ENCODE measurements at places on chromosomes 4 and X.
A peak's percentile ranks its signal among the peaks of the same experiment; 100 is the strongest.

GRCh38 chr4:53614591-53614990 is 23.3 kb upstream of the LNX1 start:
- H3K27ac ChIP-seq, result no peak overlapping the region
- DNase-seq, result no peak
- no peaks in the 10 kb centered on the region for H3K4me1 ChIP-seq
- H3K27me3 ChIP-seq, result no peaks in the 10 kb centered on the region
- no peaks in the 10 kb centered on the region for H3K36me3 ChIP-seq

- no peaks in the 10 kb centered on the region for H3K4me1 ChIP-seq
- H3K4me3 ChIP-seq, result no peak overlapping the region
- H3K27ac ChIP-seq, result no peak overlapping the region
- DNase-seq, result no peak
Measured at GRCh38 chr4:40234519-40235039, 37.7 kb downstream of the RHOH start.

GRCh38 chrX:56803850-56804681 is 75.0 kb downstream of the NBDY start:
- H3K4me3 ChIP-seq, result no peak overlapping the region
- H3K27ac ChIP-seq, result no peak overlapping the region
- H3K27me3 ChIP-seq, result no peaks in the 10 kb centered on the region
- no peaks in the 10 kb centered on the region for H3K4me1 ChIP-seq
- no peaks in the 10 kb centered on the region for H3K36me3 ChIP-seq

GRCh38 chrX:85243155-85243554 is 424 bp downstream of the SATL1 start:
- peaks cover 18% of the 10 kb centered on the region for H3K27me3 ChIP-seq
- H3K4me1 ChIP-seq, result no peaks in the 10 kb centered on the region
- no peaks in the 10 kb centered on the region for H3K36me3 ChIP-seq
- H3K4me3 ChIP-seq, result no peak overlapping the region
- no peak for DNase-seq
- no peak overlapping the region for H3K27ac ChIP-seq

DNA sequence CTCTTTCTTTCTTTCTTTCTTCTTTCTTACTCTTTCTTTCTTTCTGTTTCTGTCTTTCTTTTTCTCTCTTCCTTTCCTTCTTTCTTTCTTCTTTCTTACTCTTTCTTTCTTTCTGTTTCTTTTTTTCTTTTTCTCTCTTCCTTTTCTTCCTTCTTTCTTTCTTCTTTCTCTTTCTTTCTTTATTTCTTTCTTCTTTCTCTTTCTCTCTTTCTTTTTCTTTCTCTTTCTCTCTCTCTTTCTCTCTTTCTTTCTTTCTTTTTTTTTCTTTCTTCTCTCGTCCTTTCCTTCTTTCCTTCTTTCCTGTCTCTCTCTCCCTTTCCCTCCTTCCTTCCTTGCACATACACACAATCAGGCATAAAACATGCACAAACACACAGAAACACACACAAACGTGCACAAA is 79.3 kb upstream of the SHOX start:
- H3K36me3 ChIP-seq, result no peaks in the 10 kb centered on the region
- no peaks in the 10 kb centered on the region for H3K27me3 ChIP-seq
- no peak overlapping the region for H3K4me3 ChIP-seq
- no peaks in the 10 kb centered on the region for H3K4me1 ChIP-seq
- no peak for DNase-seq
- H3K27ac ChIP-seq, result no peak overlapping the region

DNA sequence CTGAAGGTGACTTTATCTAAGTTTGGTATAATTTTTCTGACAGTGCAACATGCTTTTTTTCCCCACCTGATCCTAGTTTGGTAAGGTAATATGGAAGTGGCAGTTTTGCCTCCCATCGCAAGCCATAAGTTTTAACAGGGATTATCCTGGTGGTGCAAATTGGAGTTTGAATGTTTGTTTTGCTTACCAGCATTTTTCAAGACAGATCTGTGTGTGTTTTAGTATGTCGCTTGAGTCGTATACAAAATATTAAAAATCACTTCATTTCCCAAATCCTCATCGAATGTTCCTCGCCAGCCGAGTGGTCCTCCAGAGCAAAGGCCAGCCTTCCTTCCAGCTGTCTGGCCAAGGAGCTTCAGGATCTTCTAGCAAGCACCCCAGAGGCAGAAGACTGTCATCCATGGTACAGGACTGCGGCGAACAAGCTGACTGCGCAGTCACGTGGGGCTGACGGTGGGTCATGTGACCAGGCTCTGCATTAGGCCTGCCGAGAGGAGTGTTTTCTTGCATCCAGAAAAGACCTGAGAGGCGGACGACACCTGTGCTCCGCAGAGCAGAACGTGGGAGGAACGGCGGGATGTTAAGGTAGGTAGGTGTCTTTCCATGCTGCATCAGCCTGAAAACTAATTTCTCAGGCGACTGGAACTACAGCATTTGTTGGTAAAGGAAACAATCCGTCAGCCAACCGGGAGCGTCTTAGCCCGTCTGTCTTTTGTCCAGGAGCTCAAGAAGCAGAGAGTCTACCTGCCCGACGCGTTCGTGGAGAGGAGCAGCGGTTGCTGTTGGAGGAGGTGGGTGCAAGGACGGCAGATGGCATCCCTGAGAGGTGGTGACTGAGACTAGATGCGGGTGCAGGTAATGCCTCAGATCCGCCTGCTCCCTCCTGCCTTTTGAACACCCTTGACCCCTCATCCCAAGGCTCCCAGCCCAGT is at the start of gene GPRASP3:
Gene GPRASP3 (plus strand): TSS at position 507 of the 932 bp plus-strand sequence. CDS start 28,253 bp downstream, outside the sequence.
- no peak within 1 kb of the TSS for H3K27ac ChIP-seq
- no peaks in the 10 kb centered on the region for H3K27me3 ChIP-seq
- H3K36me3 ChIP-seq, result no peaks in the 10 kb centered on the region
- H3K4me3 ChIP-seq, result peak within 1 kb of the TSS; percentile 29
- H3K4me1 ChIP-seq, result no peaks in the 10 kb centered on the region
- no peak for DNase-seq

DNA sequence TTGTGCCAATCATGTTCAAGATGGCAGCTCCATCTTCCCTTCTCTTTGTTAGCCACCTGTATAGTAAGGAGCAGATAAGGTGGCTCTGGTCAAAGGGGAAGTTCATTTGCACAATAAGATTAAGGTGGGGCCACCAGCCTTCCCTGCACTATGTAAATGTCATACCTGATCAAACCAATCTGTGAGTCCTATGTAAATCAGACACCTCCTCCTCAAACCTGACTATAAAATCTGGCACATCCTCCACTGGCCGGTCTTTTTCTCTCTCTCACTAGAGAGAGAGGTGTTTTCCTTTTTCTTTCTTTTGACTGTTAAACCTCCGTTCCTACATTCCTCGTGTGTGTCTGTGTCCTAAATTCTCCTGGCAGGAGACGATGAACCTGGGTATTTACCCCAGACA is 572.5 kb upstream of the AADAT start:
- H3K27ac ChIP-seq, result no peak overlapping the region
- no peaks in the 10 kb centered on the region for H3K36me3 ChIP-seq
- H3K4me1 ChIP-seq, result no peaks in the 10 kb centered on the region
- DNase-seq, result no peak
- no peaks in the 10 kb centered on the region for H3K27me3 ChIP-seq

- H3K4me1 ChIP-seq, result no peaks in the 10 kb centered on the region
- H3K27ac ChIP-seq, result no peak overlapping the region
- no peaks in the 10 kb centered on the region for H3K36me3 ChIP-seq
- no peaks in the 10 kb centered on the region for H3K27me3 ChIP-seq
- no peak overlapping the region for H3K4me3 ChIP-seq
Measured at GRCh38 chr4:169996379-169997240, 29.6 kb downstream of the MFAP3L start.

DNA sequence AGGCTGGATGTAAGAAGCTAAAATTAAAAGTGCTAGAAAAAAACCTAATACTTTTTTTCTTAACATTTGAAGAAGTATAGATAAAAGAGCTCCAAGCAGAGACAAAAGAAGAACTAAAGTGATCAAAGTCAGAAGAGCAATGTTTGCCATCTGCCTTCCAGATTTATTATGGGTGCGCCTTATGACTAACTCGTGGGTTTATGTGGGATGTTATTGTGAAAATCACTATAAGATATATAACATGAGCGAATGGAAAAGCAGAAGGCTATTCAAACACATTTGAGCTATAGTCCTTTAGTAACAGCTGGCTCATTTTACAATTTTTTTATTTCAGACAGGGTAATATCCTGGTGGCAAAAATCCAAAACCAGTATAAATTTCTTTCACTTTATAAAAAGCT is 1040.7 kb downstream of the RAPGEF2 start:
- no peak overlapping the region for H3K4me3 ChIP-seq
- H3K4me1 ChIP-seq, result peaks cover 3% of the 10 kb centered on the region
- H3K36me3 ChIP-seq, result no peaks in the 10 kb centered on the region
- DNase-seq, result no peak
- H3K27me3 ChIP-seq, result no peaks in the 10 kb centered on the region

DNA sequence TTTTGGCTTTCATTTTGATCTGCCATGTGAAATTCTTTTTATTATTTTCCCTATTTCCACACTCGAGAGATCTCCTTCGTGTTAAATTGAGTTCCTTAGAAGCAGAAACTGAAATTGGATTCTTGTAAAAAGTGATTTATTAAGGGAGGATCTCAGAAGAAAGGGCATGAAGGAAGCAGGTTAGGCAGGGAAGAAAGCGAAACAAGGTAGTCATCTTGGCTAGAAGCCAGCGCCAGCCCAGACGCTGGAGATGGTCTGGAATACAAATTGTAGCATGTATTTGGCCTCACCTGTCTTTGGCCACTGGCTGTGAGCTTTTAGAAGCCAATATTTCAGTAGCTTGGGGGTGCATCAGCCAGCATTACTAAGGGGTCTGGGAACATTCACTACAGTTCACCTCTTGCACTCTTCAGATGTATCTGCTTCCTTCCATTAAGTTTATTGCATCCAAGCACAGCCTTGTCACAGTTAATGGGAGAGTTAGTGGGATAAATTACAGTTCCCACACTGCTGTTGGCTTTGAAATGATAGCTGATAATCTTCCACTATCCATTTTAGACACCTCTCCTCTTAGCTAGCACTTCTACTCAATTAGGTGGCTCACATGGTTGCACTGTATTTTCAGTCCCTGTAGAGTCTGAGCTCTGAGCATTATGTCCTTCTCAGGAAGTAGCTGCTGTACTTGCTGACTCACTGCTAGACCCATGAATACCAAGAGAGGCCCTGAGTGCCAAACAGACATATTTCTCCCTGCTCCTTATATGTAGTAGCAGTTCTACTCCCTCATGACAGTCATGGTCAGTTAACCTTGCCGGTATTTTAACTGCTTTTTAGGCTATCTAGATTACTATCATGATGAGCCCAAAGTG is 14.6 kb downstream of the GRXCR1 start:
- H3K27ac ChIP-seq, result peak overlapping the region; percentile 11
- DNase-seq, result peak; percentile 53
- H3K4me3 ChIP-seq, result no peak overlapping the region
- H3K4me1 ChIP-seq, result peaks cover 6% of the 10 kb centered on the region
- no peaks in the 10 kb centered on the region for H3K36me3 ChIP-seq

DNA sequence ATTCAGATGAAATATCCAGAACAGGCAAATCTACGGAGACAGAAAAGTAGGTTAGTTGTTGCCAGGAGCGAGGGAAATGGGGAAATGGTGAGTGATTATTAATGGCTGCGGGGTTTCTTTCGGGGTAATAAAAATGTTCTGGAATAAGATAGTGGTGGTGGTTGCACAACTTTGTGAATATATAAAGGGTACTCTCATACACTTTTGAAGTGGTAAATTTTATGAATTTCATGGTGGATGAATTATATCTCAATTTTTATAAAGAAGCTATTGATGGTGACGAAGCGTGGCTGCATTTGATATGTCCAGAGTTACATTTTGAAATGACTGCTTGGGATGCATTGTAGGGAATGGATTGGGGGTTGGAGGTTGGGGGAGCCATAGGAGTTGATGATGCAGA is 16.3 kb downstream of the FAM47E start:
- DNase-seq, result no peak
- H3K27ac ChIP-seq, result no peak overlapping the region
- no peaks in the 10 kb centered on the region for H3K27me3 ChIP-seq
- H3K4me1 ChIP-seq, result no peaks in the 10 kb centered on the region

GRCh38 chr4:3215733-3216132 is 33.2 kb upstream of the MSANTD1 start:
- H3K27me3 ChIP-seq, result no peaks in the 10 kb centered on the region
- H3K4me1 ChIP-seq, result no peaks in the 10 kb centered on the region
- peaks cover 68% of the 10 kb centered on the region for H3K36me3 ChIP-seq
- H3K27ac ChIP-seq, result no peak overlapping the region

GRCh38 chrX:130793975-130794374 is 109.0 kb downstream of the ENOX2 start:
- H3K27me3 ChIP-seq, result no peaks in the 10 kb centered on the region
- no peak overlapping the region for H3K4me3 ChIP-seq
- H3K27ac ChIP-seq, result no peak overlapping the region
- no peaks in the 10 kb centered on the region for H3K4me1 ChIP-seq
- no peaks in the 10 kb centered on the region for H3K36me3 ChIP-seq

DNA sequence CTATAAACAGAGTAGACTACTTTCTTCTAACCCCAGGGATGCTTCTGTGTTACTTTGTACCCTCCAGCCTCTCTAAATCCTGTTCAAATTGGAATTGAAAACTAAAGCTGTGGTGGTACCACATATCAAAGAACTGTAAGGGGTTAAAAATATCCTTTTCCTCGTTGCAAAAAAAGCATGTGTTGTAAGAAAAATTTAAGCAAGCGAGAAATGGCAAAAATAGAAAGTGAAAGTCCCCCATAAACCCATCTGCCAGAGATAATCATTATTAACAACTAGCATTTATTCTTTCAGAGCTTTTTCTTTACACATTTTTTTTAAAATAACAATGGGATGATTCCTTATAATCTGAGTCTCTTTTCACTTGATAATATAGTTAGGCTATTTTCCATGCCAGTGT is 40.6 kb downstream of the TMEM164 start:
- H3K4me3 ChIP-seq, result no peak overlapping the region
- H3K27me3 ChIP-seq, result no peaks in the 10 kb centered on the region
- H3K36me3 ChIP-seq, result no peaks in the 10 kb centered on the region
- DNase-seq, result no peak

- no peaks in the 10 kb centered on the region for H3K27me3 ChIP-seq
- H3K4me3 ChIP-seq, result no peak overlapping the region
- no peak for DNase-seq
- no peaks in the 10 kb centered on the region for H3K36me3 ChIP-seq
- no peaks in the 10 kb centered on the region for H3K4me1 ChIP-seq
- no peak overlapping the region for H3K27ac ChIP-seq
Measured at GRCh38 chrX:15576019-15576418, 24.7 kb downstream of the ACE2 start.

- H3K4me3 ChIP-seq, result no peak overlapping the region
- no peaks in the 10 kb centered on the region for H3K4me1 ChIP-seq
- H3K36me3 ChIP-seq, result no peaks in the 10 kb centered on the region
- no peak overlapping the region for H3K27ac ChIP-seq
- H3K27me3 ChIP-seq, result peaks cover 12% of the 10 kb centered on the region
Measured at GRCh38 chr4:16521156-16521915, 295.1 kb upstream of the TAPT1 start.

GRCh38 chr4:163757219-163757618 is 262.7 kb downstream of the TMA16 start:
- H3K27ac ChIP-seq, result no peak overlapping the region
- DNase-seq, result no peak
- H3K4me3 ChIP-seq, result no peak overlapping the region
- no peaks in the 10 kb centered on the region for H3K4me1 ChIP-seq

GRCh38 chrX:2578864-2579263 is 78.1 kb upstream of the DHRSX start:
- no peaks in the 10 kb centered on the region for H3K36me3 ChIP-seq
- peaks cover 28% of the 10 kb centered on the region for H3K27me3 ChIP-seq
- DNase-seq, result no peak
- no peak overlapping the region for H3K4me3 ChIP-seq
- H3K27ac ChIP-seq, result no peak overlapping the region

All from RWPE2 (cell line).